ENCODE measurements at places on chromosomes 5 and 9.

GRCh38 chr5:130488252-130488651 lies 584.0 kb downstream of the CHSY3 start:
- DNase-seq, result no peak

DNA sequence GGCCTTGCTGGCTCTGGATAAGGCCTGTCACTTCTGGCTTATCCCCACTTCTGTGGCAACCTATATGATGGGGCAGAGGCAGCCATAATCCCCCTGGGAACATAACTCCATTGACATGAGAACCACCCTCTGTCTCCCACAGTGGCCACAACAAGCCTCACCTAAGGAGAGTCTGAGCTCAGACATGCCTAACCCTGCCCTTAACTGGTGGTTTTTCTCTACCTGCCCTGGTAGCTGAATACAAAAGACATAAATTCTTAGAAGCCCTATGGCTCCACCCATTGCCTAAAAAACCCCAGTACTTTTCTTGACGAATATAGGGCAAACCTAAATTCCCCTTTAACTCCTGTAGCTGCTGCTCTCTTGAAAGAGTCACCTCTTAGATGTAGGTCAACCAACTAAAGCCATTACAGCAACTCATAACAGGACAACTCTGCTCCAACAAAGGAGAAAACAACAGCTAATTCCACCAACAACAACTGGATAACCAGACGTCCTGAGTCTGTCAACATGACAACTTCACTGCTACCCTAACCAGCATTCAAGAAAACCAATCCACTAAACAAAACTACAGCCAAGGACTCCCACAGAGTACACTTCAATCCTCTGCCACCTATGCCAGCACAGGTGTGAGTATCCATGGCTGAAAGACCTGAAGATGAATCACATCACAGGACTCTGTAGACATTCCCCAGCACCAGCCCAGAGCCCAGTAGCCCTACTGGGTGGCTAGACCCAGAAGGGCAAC lies 427.7 kb downstream of the PRELID2 start:
- no peak for DNase-seq

DNA sequence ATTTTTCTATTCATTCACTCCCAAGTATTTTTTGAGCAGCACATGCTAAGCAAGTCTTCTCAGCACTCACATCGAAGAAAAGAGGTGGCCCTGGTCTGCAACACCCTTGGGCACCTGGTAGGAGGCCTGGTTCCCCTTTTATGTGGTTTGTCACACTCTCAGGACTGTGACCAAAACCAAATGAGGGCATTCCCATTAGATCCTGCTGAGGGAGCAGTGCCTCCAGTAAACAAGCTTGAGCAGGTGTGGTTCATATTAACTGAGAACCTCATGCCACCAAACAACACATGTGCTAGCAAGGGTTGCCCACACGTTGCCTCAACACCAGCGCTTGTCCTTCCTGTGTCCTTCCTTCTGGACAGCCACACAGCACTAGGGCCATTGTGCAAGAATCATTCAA lies 26.9 kb upstream of the SYK start:
- no peak for DNase-seq

- no peak for DNase-seq
These were observed 68.5 kb downstream of the DROSHA start for GRCh38 chr5:31463351-31463750.

GRCh38 chr9:93300175-93300572 lies 116.2 kb downstream of the WNK2 start:
- no peak for DNase-seq

GRCh38 chr5:76571559-76571958 lies 51.6 kb downstream of the F2RL2 start:
- DNase-seq, result no peak

DNA sequence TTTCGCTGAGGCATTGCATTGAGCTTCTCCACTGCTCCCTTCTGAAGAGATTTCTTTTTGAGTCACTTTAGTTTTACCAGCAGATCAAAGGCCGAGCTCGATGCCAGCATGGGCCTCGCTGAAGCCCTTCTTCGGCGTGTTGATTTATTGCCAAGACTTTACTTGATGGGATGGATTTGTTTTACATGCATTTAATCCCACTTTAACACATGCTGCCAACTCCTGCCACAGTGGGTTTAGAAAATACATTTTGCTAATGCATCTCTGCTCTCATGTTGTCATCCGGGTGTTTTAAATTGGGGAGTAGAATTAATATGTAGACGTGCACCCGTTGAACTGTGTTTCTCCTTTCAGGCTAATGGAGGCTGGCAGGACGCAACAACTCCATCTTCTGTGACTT lies 218.3 kb downstream of the PBX3 start:
- DNase-seq, result no peak
